ENCODE measurements at places on chromosomes 5 and 9. TPM values are rescaled to one million over a fixed set of nuclear protein-coding genes. Genes with fewer than 3 reads are reported as not detected.

- no peak for DNase-seq
These were observed 28.1 kb downstream of the GPX3 start for GRCh38 chr5:151048526-151048925.

GRCh38 chr9:4297151-4297785 lies 2.6 kb downstream of the GLIS3 start:
- DNase-seq, result peak; percentile 65

- no peak for DNase-seq
These were observed 610.9 kb downstream of the RAB3C start for GRCh38 chr5:59193616-59194319.

DNA sequence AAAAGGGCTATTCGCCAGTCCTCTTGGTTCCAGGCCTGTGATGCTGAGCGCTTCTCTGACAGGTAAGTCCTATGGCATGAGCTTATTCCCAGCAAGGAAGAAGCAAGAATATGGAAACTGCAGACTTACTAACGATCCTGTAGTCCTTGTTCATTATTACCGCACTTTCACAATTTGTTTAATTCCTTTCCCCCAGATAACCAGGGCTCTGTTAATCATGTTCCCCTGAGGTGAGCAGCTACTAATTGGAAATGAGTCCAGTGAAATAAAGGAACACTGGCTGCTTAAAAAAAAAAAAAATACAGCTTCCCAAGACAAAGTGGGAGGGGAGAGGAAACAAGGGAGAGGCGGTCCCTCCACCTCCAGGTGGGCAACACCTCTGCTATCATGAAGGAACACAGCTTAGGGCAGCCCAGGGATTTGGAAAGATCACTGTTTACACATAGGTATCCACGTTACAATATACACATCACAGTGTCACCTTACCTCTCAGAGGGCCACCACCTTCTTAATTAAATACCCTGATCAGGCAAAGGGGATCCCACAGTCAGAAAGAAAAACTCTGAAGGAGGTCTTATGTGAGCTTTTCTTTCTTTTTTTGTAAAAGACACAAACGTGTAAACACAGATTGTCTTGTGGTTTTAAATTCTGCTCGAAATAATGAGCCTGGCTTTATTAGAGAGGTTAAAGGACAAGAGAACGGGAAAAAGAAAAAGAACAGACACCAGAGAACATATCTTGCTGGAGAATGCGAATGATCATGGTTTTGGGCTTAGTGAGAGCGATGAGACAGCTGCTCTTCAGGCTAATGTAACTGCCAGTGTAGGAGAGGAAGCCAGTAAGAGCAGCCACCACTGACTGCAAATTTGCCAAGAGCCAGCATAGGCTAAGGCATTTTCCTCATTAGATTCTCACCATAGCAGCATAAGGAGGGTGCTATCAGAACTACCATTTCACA lies 258.6 kb downstream of the CRB2 start:
- DNase-seq, result no peak

DNA sequence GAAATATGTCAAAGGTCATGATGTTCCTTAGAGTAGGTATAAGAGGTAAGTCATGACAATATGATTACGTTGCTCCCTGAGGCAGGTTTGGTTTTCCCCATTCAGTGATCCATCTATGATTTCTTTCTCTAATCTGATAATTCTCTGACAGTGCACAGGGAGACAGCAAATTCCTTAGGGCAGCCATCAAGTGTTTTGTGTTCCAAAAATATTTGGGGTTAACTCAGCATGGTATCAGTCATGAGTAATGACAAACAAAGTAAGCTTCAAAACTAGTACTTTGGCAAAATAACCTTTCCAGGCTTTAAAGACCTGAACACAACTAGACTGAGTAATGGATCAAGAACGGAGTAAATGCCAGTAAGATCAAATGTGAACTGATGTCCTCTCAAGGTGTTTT lies 55.3 kb upstream of the SPATA31E1 start:
- no peak for DNase-seq

- no peak for DNase-seq
These were observed 229.7 kb downstream of the MELK start for GRCh38 chr9:36802201-36802920.

- DNase-seq, result no peak
These were observed 308.6 kb upstream of the EFNA5 start for GRCh38 chr5:107979291-107979690.

- DNase-seq, result no peak
These were observed 99.1 kb downstream of the CFAP90 start for GRCh38 chr5:7751874-7752273.

DNA sequence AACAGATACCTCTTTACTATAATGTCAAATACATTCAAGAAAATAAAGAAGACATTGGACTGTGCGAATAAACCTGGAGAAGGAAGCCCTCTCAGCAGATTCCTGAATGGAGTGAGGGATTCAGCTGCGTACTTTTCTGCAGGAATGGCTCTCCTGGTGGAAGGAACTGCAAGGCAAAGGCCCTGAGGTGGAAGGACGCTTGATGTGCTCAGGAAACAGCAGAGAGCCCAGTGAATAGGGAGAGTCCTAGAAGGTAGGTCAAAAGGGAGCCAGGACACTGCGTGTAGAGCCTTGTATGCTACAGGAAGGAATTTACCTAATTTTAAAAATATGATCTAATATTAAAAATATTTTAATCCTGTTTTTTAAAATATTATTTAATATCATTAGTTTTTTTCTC lies 68.5 kb upstream of the TTC23L start:
- DNase-seq, result no peak

- no peak for DNase-seq
These were observed 195.5 kb upstream of the CLINT1 start for GRCh38 chr5:158054223-158055110.

DNA sequence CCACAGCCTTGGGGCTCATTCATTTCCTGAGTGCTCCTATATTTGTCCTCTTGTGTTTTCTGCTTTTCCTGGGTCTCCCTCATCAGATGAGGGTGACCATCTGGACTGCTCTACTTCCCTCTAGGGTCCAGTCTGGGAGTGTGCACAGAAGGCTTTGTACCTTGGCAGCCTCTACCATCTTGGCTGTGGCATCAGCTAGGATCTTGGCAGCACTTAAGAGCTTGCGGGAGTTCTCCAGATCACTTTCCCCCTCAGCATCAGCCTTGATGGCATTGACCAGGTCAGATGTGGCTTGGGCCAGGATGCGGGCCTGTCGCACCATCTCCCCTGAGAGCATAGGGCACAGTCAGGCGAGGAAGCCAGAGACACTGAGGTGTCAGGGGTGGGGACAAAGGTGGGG lies 15.8 kb downstream of the TLN1 start:
- no peak for DNase-seq

DNA sequence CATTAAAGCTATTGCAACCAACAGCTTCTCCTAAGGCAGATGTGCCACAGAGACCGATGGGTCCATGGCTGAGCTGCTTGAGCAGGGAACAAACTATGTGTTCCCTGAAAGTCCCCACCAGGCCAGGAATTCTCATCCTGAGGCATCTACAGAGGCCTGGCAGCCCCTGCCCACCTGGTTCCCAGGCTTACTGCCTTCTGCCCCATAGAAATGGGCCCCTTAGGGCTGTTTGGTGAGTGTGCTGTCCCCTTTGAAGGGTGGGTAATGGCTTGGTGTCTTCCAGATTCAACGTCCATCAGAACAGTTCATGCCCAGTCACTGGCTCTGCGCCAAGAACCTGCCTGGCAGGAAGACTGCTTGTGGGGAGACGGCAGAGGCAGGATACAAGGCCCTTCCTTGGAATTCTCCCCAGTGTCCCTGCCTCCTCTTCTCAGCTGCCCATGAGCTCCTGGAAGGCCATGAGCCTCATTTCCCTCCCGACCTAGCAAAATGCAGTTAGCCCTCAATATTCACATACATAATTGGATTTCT lies 3.8 kb upstream of the COL27A1 start:
- no peak for DNase-seq

- no peak for DNase-seq
These were observed 161.9 kb downstream of the TRIO start for GRCh38 chr5:14305045-14305444.

DNA sequence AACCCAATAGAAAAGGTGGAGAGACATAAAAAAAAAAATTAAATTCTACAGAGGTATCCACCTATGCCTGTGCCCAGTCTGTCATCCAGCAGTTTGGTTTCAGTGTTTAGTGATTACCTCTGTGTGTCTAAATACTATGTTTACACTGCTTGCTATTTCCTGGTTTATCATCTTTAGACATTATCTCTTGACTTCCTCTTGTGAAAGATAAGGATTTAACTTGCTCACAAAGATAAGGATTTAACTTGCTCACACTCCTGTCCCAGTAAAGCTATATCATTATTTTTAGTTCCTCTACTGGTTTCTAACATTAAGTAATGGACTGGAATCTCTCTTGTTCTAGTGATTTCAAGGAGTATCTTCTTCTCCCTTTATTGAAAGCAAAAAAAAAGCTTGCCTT lies 53.9 kb upstream of the ZFR start:
- no peak for DNase-seq

DNA sequence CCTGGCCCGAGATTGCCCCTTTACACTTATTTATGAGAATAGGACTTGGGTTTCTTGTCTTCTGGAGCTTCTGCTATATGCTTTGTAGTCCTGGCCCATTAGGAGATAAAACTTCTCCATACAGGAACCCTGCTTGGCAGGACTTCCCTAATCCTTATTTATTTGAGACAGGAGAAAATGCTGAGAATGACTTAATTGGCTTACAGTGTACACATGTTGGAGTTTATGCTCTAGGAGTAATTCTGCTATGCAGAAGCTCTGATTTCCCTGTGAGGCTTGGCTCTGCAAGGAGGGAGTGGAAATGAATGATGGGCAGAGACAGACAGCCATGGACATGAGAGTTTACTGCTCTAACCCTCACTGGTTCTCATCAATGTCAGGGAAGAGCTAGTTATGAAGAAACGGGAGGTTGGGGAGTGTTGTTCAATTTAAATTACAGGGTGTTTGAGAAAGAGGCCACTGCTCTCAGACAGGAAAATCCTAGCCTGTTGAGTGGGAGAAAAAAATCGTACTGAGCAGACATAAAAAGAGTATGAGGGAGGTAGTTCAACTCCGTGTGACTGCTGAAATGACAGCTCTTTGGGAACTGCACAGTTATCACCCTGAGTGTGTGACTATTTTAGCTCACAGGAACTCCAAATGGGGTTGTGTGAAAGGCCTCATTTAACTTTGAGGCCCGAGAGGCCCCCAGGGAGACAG lies 37.5 kb downstream of the ACTBL2 start:
- DNase-seq, result no peak

The PHF24 gene
- total RNA-seq, result 0.18 TPM

The PCDHB14 gene
- not detected for total RNA-seq

The ANGPTL2 gene
- not detected for total RNA-seq

The SH2D3C gene
- total RNA-seq, result 35.2 TPM

The F12 gene
- total RNA-seq, result 3.4 TPM

The DNAJB5 gene
- total RNA-seq, result 10.3 TPM

The EQTN gene
- total RNA-seq, result not detected

The CYSRT1 gene
- 0.23 TPM for total RNA-seq
